Activated CD8-positive, alpha-beta memory T cell treated with anti-CD3 and anti-CD28 coated beads for 1 hour (primary cell): ENCODE measurements at places on chromosomes 5 and 9.

DNA sequence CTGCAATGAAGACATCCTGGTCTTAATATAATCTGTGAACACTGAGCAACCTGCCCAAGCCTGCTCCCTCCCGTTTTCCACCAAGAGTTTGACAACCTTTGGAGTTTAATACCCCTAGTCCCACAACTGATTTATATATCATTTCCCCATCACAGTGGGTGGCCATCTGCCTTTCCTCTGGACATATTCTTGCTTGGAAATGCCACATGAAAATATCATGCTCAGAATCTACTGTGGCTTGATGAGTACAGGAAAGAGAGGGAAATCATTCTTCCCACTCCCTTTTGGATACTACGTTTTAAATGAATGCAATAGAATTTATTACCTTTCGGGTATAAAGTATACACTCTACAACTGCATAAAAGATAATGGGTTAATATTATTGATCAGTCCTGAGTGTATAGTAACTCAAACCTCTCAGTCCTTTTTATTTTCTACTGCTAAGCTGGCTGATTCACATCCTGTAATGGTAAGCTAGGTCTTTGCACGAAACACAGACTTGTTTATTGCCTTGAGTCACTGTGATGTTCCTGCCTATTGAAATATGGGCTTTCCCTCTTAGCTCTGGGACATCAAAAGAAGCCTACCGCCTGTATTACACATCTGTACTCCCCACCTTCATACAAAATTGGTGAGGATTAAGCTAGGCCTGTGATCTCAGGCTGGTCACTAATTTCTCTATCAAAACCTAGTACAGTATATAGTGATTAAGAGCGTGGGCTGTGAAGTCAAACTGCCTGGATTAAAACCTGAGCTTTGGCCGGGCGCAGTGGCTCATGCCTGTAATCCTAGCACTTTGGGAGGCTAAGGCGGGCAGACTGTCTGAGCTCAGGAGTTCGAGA, 67.6 kb upstream of the NR5A1 start:
- no peak for DNase-seq

DNA sequence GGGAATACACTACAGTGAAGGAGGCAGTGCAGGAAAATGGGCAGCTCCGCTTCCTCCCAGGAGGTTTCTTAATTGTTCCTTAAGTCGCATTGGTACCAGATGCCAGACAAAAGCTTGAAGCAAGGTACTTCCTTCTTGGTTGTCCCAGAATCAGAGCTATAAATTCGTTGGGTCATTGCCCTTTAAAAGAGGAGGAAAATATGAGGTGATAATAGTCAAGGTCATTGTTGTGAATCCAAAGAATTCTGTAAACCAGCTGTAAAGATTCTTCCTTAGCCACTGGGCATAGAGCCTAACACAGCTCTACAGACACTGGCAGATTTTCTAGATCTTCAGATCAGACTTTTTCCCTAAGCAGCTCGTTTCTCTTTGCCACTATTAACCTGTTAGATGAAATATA, 444.1 kb upstream of the TLE4 start:
- no peak for DNase-seq

DNA sequence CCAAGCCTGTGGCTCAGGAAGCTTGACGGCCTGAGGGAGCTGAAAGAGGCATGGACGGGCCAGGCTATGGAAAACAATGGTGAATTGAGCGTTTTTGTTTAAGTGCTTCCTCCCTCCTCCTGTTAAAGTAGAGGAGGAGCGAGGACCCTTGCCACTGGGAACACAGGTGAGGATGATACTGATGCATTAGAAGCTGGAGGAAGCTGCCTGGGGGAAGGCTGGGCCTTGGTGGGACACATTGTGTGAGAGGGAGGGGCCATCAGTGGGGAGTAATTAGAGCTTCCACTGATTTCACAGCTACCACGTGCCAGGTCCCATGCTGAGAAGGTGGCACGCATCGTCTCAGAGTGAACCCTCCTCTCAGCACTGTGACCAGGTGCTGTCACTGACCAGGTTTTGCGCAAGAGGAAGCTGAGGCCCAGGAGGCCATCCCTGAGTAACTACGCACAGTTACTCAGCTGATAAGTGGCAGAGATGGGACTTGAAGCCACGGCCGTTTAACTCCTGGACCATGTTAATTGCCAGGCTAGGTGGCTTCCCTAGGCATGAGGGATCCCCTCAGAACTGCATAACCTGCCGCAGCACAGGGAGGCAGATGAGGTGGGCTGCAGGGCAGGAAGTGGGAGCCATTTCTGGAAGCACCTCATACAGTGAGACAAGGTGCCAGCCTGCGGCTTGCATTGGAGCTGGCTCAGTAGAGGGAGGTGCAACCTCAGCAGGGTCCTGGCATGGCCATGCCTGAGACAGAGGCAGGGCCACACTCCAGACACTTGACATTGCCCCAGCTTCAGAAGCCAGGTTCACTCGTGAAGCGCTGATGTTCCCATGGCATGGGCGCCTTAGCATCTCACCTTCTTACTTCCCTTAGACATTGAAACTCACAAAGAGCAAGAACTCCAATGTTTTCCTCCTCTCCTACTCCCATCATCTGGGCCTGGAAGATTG, 195.3 kb upstream of the MVB12B start:
- no peak for DNase-seq

- no peak for DNase-seq
These were observed 45.3 kb downstream of the INSL6 start for GRCh38 chr9:5140151-5140550.

GRCh38 chr5:34735491-34736426, 79.6 kb downstream of the RAI14 start:
- DNase-seq = no peak

DNA sequence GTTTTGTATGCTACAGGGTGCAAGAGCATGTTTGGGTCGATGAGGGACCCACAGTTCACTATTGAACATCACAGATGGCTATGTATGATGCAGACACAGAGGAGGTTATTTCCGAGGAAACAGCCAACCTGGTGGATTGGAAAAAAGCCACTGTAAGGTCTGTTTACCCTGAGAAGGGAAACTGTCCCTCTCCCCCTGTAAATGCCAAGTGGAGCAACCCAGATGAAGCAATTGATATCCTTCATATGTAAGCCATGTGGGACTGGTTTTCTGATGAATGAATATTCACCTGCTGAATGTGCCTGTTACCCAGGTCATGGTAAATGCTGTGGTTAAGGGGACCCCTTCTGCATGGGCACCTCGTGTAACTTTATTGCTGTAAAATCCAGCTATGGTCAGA, 14.8 kb upstream of the CTSV start:
- no peak for DNase-seq

DNA sequence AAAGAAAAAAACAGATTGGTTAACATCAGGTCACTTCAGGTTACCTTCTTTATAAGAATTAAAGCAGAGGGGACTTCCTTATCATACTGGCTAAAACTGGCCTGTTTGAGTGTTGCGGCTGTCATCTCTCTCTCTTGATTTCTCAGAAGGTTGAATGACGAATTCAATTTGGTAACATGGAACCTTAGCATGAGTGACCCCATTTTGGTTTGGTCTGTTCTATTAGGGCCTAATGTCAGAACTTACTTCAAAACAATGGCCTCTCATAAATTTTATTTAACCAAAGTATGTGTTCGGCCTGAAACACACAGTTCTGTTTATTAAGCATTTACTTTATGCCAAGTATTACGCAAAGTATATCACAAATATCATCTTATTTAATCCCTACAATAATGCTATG, 147.5 kb downstream of the CAAP1 start:
- DNase-seq = no peak

GRCh38 chr9:133155156-133155555, 8.6 kb downstream of the GBGT1 start:
- DNase-seq = no peak

DNA sequence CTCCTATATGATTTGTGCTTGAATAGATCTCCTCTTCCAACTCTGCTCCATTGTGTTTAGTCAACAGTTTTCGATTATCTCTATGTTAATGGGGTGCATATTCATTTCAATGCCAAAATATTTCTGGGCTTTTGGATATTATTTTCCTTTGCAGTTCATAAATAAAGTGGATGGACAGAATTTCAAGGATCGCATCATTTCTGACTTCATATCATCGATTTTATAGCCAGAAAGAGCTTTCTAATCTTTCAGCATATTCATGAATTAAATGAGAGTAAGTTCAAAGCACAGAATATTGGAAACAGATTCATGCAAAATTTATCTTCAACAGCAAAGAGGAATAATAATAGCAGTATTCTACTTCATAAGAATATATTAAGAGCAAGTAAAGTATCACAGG, 60.0 kb upstream of the MINAR2 start:
- DNase-seq = no peak

GRCh38 chr5:141084487-141084989, 9.9 kb upstream of the PCDHB2 start:
- DNase-seq = no peak

GRCh38 chr9:20566401-20566800, 55.9 kb downstream of the MLLT3 start:
- no peak for DNase-seq

DNA sequence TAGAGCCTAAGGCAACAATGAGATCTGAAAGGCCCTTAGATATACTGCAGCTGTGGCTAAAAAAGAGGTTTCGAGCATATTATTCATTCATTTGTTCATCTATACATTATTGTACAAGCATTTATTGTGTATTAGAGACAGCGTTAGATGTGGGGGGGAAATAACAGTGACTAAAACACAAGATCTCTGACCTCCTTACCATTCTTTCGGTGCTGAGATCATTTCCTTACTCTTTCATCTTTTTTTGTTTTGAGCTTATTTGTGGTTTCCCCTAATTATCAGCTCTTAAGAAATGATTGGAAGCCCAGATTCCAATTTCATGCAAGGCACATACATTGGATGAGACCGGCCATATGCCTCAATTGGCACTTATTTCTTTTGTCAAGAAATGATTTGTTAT, 113.2 kb downstream of the SEC61B start:
- DNase-seq = no peak
